ENCODE measurements at places on chromosomes 4 and X.
A peak's percentile ranks its signal among the peaks of the same experiment; 100 is the strongest.

GRCh38 chr4:158722291-158722916 lies 792 bp downstream of the PPID start:
- DNase-seq = no peak

DNA sequence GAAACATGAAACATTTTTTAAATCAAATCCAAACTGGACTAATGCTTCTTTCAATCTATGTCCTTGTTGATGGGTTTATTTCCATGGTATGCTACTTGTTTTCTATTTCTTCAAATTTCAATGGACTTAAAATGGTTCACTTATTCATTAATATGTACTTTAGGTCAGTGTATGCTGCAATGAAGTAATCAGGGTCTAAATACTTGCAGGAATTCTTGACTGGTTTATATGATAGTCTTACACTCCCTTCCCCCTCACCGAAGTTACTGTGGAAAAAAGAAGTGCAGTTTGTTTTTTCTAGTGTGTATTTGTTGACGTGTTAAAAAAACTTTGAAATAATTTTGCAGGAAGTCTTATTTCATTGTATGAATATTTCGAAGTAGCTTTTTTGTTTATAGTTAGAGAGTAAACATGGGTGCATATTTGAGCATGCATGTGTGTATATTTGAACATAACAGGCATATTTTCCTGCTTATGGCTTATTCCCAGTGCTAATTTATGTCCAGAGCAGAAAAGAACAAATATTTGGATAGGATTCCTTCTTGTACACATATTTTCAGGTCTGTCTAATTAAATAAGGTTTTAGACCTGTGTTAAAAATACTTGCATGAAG lies 65.0 kb downstream of the LIMCH1 start:
- no peak for DNase-seq

GRCh38 chr4:117814277-117815246 lies 219.7 kb upstream of the NDST3 start:
- no peak for DNase-seq

GRCh38 chrX:11499076-11500044 lies 166.4 kb downstream of the ARHGAP6 start:
- no peak for DNase-seq

GRCh38 chr4:144723471-144723870 lies 77.5 kb downstream of the HHIP start:
- DNase-seq = no peak

DNA sequence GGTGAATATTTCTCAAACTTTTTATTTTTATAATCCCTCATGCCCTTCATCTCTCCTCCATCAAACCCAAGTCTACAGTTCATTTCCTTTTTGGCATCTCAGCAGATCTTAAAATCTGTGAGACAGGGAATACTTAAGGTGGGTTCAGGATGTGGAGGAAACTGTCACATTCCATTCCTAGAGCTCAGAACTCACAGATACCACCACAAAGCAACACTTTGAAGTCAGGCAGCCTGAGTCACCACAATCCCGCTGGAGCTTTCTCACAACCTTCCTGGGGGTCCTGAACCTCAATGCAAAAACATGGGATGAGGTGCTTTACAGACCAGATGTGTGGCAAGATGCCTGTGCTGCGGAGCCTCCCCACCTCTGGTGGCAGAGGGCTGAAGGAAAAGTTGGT lies 63.2 kb downstream of the HHIP start:
- DNase-seq = peak; percentile 75

GRCh38 chr4:90624781-90625180 lies 497.6 kb downstream of the CCSER1 start:
- DNase-seq = no peak

DNA sequence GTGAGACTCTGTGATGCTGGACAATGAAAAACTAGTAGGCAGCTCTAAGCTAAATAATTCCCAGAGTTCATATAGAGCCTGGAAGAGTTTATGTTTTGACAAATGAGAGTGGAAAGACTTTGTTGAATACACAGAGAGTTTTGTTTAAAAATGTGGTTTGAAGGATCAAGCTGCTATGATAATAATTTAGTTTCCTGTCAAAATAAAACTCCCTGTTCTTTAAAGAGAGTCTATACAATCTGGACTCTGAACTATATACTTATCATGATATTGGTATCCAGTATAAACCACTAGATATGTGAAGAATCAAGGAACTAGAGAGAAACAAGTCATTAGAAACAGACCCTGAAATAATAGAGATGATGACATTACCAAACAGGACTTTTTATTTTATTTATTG lies 158.6 kb downstream of the C4orf33 start:
- no peak for DNase-seq

- DNase-seq = no peak
Observed at GRCh38 chrX:10741003-10741402, 120.6 kb upstream of the MID1 start.

DNA sequence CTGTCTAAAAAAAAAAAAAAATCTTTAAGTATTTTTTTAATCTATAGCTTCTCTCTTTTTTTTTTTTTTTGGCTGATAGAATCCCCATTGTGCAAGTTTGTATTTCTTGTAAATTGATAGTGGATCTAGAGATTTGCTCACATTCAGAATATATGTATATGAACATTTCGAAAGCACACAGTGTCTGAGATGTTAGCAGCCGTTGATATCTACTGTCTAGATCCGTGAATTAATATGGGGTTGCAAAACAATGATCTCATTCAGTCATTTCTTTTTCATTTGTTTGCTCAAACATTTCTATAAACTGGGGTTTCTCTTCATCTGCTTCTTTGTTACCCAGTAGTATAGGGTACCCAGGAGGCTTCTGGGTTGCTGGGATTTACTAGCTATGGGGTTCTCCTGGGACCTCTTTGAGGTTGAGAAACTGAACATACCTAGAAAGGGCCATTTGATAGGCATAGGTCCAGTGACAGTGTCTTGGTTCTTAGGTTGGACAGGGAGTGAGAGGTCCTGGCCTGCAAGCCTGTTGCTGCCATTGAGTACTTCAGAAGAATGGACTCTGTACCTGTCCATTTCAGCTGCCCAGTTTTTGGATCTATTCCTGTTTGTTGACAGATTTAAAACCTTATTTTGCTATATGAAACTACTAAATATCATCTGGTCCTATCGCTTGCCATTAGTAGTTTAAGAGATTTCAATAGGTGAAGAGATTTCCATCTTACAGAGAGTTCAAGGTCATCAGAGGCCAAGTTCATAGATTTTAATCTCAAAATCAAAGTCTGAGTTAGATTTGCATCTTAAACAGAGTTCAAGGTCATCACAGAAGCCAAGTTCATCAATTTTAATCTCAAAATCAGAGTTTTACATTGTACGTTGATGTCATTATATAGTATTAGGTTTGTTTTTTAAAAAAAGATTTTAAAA lies 50.8 kb downstream of the WWC2 start:
- no peak for DNase-seq

- no peak for DNase-seq
Observed at GRCh38 chr4:4948370-4948769, 70.9 kb downstream of the CYTL1 start.

GRCh38 chrX:110089656-110090403 lies 86.9 kb downstream of the TMEM164 start:
- no peak for DNase-seq

- DNase-seq = no peak
Observed at GRCh38 chr4:185344743-185345538, 50.8 kb downstream of the LRP2BP start.

DNA sequence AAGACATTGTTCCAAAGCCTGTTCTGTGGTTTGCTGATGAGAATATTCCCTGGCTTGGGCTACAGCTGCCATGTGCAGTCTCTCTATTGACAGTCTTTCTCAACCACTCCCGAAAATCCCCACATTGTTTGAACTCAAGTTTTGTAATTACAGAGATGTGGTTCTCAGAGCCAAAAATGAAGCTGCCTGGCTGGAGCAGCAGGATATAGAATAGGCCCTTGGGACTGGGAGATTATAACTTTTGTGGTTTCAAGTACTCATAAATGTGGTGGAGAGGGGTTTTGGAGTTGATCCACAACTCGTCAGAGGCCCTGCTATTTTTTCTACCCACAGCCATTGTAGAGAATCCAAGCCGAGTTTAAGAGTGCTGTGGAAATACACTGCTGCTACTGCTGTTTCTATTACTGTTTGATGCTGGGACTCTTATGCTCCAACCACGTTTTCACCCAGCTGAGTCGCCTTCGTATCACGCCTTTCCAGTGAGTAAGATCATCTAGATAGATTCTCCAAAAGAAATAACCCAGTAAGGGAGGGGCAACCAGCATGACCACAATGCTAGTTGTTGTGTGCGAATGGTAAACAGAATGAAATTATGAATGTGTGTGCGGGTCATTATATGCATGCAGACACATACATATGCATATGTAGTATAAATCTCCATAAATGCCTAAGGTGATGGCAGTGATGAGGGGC lies 57.1 kb upstream of the ATXN3L start:
- DNase-seq = peak; percentile 66

DNA sequence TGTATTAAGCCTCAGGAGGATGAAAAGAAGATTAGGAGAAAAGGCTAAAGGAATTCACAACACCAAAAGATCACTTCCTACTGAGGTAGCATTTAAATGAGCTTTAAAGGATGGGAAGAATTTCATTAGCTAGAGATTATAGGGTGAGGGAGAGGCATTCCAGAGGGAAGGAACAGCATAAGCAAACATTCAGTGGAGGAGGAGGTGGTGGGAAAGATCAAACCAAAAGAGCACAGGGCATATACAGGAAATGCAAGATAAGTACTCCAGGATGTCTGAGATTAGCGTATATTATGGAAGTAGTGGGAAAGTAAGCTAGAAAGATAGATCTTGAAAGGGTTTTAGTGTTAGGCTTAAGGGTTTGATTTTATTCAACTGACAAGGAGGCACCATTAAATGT lies 84.8 kb downstream of the COL4A6 start:
- DNase-seq = no peak

- DNase-seq = no peak
Observed at GRCh38 chr4:14091531-14091930, 464.0 kb upstream of the BOD1L1 start.

- no peak for DNase-seq
Observed at GRCh38 chr4:43049326-43049725, 156.8 kb downstream of the GRXCR1 start.

GRCh38 chr4:139443661-139444060 lies 10.3 kb upstream of the RAB33B start:
- no peak for DNase-seq

GRCh38 chr4:45131020-45131419 lies 404.7 kb upstream of the GNPDA2 start:
- no peak for DNase-seq

GRCh38 chr4:183504930-183505610 lies at the start of gene ING2:
Gene ING2, plus strand, starts transcription at chr4:183505058. Its CDS starts 138 bp downstream, at chr4:183505196.
- DNase-seq = peak; percentile 54
